Tibial nerve (tissue), 4 donors: ENCODE measurements at places on chromosomes 12 and 14. TPM values are rescaled to one million over a fixed set of nuclear protein-coding genes. Genes with fewer than 3 reads are reported as not detected.

PRICKLE1 gene
- total RNA-seq, result 37.4 TPM

TEX22 gene
- total RNA-seq, result 0.84 TPM

GRCh38 chr12:120892265-120892664, 11.9 kb downstream of the SPPL3 start:
- no peak for DNase-seq

RNASE2 gene
- 0.59 TPM for total RNA-seq

DNA sequence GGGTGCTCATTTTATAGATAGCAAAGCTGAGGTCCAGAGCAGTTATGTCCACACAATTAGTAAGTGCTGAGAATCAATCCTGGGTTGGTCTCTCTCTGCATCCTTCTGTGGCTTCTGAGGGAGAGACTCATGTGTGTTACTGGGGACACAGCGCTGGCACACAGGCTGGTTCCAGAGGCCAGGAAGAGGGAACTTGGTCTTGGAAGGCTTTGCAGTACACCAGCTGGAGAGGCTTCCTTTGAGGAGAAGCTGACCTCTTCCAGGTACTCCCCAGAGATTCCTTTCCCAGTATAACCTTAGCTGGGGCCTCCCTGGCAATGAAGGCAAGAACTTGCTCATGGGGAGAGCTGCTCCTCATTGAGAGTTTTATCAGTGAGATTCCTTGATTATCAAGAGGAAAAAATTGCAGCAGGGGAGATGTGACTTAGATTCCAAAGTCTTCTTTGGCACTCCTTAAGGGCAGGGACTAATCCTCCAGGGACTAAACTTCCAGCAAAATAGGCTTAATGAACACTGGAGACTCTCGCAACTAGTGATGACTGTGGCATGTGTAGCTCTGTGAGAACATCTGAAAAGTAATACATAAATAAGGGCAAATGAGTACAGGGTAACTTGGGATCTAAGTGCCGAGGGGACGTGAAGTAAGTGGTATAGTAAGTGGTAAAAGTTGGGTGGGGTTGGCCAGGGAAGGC, 13.9 kb upstream of the KRT80 start:
- DNase-seq, result no peak

- DNase-seq, result no peak
Observed at GRCh38 chr12:58575256-58575655, 345.0 kb downstream of the LRIG3 start.

GRCh38 chr12:1507308-1507707, 87.1 kb downstream of the FBXL14 start:
- DNase-seq, result no peak

- no peak for DNase-seq
Observed at GRCh38 chr14:60245380-60246177, 3.4 kb upstream of the PPM1A start.

GRCh38 chr12:112684742-112685141, 106.8 kb upstream of the RPH3A start:
- DNase-seq, result no peak

GRCh38 chr14:89445273-89445973, 28.4 kb upstream of the FOXN3 start:
- no peak for DNase-seq

GRCh38 chr14:101173698-101174521, 270.4 kb upstream of the RTL1 start:
- DNase-seq, result no peak
